ENCODE measurements at places on chromosomes 6 and 20.

DNA sequence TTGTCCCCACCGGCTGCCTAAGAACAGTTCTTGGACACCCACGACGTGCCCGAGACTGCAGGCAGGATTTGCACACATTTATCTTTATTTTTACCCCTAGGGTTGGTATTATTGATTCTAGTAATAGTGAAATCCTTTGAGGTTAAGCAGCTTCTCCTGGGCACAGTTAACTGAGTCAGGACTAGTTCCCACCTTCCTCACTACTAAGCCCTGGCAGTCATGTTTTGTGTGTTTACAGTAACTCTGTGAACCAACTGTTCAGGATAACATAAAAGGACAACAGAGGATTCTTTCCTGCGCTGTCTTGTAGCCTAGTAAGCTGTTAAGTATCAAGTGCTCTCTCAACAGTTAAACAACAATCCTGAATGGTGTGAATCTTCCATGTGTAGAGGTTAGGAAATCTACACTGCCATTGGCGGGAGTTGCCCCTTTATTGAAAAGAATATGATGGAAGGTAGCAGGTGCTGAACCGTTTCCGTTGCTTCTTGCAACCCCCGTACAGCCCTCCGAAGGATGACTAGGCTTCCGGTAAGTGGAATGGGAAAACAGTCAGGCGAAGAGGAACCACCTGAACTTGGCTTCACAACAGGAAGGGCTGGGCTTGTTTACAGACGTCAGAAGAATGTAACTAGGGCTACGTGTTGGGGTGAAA is 979 bp upstream of the SOD2 start:
- DNase-seq, result peak; percentile 64

DNA sequence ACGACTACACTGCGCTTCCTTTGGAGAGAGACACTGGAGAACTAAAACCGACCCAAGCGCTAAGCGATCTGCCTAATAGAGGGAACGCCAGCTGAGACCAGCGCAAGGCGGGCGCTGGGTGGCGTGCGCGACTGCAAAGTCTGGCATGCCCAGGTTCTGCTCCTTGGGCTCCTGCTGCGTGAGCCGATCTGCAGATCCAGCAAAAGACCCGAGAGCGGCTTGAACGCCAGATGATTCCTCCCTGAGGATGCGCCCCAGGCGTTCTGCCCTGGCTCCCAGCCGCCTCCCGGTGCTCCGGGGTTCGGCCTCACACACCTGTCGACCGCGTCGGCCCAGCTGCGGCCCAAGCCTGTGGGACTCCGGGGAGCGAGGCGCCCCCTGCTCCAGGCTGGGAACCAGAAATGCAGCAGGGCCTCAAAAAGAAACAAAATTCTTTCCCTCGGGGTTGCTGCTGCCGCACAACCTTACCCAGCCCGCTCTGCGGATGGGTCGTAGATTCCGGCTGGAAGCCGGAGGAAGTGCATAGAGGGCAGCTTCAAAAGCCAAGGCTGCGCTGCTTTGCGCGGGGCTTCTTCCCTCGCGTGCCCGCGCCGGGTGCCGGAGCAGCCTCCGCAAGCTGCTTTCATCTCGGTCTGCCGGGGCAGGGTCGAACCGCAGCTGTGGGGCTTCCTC is 17.9 kb upstream of the PRDM13 start:
- peak; percentile 86 for DNase-seq

DNA sequence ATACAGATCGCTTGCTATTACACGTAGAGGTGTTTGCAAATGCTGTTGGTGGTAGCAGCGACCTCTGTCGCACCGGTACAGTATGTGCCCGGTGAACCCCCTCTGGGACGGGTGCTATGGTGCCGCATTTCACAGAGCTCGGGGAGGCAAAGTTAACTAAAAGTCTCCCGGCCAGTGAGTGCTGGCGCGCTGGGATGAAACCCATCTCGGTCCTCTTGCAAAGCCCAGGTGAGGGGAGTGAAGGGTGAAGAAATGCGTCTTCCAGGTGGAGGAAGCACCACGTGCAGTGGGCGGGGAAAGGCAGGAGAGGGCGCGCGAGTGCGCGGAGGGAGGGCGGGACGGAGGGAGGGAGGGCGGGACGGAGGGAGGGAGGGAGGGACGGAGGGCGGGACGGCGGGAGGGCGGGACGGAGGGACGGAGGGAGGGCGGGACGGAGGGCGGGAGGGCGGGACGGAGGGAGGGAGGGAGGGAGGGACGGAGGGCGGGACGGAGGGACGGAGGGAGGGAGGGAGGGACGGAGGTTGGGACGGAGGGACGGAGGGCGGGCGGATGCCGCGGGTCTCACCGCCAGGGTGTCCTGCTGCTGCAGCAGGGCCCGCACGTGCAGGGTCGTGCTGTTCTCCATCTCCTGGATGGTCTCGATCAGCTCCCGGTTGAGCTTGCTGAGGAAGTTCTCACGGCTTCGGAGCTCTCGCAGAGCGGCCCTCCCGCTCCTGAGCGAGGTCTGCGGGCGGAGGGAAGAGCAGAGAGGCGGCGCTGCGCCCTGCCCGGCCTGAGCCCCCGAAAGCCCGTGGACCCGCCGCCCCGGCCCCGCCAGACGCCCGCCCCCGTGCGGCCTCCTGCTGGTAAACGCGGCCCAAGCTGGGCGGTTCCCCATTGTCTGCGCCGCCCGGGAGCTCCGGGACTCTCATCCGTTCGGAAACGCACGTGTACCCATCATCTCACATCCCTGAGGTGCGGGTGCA is 11.7 kb downstream of the C20orf96 start:
- DNase-seq, result no peak

GRCh38 chr6:111858347-111858746 is 14.9 kb downstream of the FYN start:
- DNase-seq, result no peak

GRCh38 chr20:61628480-61628879 is 376.4 kb downstream of the CDH4 start:
- DNase-seq, result no peak

DNA sequence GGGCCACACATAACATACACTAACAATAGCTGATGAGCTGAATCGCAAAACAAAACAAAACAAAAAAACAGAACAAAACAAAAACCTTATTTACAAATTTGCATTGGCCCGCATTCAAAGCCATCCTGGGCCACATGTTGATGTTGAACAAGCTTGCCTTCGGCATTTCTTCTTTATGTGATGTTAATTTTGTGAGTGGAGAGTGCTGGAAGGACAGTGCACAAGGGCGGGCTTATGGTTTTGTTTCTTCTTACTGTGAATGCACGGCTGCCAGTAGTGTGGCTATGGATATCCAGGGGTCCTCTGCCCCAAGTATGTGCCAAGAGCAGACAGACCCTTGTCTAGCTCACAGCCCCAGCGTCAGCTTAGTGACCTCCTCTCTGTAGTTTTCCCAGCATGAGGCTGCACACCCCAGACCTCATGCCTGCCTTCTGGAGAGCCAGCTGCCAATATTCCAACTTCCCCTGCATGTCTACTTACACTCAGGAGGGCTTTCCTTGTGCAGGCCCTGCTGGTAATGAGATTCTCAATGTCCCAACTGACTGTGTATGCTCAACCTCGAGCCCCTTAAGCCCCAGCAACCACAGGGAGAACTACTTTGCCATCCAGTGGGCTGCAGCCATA is 24.9 kb downstream of the ZNF292 start:
- DNase-seq, result no peak

DNA sequence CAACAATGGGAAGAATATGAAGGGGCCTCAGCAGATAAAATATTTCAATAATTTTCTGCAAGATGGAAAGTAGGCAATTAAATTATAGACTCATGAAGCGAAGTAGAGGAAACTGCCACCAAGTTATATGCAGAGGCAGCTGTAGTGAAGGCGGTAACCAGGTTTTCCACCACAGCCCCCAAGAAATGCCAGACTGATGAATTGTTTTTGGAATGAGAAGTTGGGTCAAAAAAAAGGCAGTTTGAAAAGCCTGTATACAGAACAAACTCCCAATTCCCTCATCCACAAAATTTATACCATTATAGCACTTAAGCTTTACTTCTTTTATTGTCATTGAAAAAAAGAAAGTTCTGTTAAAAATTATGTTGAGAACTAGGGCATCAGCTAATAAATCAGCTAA is 45.3 kb downstream of the ELOVL4 start:
- DNase-seq, result no peak

- DNase-seq, result no peak
Observed at GRCh38 chr6:89139509-89140346, 6.1 kb upstream of the PM20D2 start.

GRCh38 chr6:30752157-30752927 is 8.0 kb upstream of the IER3 start:
- DNase-seq, result peak; percentile 5

DNA sequence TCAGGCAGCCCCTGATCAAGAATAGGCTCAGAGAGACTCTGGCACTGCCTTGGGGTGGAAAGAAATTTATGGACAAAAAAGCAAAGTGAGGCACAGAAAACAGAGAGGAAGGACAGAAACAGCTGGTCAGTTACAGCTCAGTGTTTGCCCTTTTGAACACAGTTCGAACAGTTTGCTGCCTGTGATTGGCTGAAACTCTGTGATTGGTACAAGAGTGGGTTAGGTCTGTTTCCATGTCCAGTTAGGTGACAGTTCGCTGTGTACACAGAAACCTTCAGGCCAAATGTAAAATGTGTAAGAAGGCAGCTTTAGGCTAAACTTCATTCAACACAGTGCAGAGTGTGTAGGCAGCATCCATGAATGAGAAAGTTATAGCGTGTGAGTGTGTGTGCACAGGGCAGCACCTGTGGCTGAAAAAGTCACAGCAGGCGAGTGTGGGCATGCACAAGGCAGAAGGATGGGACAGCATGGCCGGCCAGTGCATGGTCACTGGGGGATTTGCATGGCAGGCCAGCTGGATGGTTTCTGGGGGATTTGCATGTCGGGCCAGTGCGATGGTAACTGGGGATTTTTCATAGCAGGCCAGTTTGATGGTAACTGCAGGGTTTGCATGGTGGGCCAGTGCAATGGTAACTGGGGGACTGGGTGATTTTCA is 75.4 kb upstream of the FRMD1 start:
- no peak for DNase-seq

DNA sequence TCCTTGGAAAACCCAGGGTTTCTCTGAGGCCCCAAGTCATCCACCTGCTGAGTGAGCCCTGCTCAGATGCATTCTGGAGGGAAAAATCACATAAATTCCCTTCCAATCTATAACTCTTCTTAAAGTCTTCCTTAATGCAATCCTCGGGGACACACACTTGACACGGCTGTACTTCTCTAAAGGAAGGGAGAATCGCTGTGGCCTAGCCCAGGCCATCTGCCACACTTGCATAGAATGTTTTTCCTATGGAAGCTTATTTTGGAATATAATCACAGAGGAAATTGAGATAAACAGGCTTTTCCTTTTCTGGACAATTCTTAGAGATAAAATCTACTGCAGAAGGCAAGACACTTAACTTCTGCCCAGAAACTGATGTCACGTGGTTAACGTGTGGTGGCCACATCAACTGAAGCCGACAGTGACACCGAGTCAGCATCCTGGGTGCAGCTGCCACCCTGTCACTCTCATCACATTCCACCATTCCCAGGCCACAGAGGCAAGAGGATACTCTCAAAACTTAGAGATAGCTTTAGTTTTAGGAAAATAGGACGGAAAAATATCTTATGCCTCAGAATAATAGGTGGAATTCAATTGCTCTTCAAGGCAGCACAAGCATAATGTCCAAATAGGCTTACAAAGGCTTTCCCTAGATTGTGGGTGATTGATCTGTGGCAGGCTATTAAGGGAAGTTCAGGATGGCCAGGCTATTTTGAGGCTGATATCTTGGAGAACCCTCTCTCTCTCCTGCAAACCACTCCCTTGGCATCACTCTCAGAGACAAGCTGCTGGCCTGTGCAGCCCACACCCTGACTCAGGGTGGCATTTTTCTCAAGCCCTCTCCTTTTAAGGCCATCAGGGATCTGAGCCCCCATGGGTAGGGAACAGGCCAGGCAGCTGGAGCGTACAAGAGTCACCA is 29.6 kb downstream of the PSMB1 start:
- no peak for DNase-seq

DNA sequence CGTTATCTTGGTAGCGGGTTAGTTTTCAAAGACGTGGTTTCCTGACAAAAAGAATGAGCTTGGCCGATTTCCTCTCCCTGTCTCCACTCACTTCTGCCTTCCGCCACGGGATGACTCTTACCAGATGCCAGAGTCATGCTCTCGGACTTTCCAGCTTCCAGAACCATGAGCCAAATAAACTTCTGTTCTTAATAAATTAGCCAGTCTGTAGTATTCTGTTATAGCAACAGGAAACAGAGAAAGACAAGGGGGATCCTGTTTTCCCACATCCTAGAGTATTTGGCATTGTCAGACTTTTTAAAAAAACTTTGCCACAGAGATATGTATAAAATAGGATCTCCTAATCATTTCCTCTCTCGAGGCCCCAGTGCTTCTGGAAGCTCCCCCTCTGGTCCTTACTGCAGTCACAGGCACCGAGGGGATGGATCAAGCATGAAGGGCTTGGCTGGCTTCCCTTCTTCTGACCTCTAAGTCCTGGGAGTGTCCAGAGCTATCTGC is 84.9 kb upstream of the NAA20 start:
- DNase-seq, result no peak

GRCh38 chr6:13243033-13243432 is 85.3 kb downstream of the TBC1D7 start:
- DNase-seq, result no peak

DNA sequence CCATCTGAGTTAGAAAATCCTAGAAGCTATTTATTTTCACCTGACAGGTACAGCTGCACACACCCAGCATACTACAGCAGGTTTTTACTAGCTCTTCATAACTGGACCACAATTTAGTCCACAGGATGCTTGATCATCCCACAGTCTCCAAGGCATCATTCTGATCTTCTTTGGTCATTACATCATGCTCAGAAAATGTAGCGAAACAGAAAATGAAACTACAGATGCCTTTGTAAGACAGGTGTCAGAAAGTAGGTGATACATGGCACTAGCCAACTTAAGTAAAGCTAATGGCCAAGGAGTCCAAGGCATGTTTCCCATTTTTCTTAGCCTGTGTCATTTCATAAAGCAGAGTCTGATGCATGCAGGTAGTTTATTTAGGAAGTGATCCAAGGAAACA is 102.3 kb downstream of the HTR1B start:
- DNase-seq, result no peak

- no peak for DNase-seq
Observed at GRCh38 chr20:45462711-45463509, 6.6 kb upstream of the WFDC2 start.

DNA sequence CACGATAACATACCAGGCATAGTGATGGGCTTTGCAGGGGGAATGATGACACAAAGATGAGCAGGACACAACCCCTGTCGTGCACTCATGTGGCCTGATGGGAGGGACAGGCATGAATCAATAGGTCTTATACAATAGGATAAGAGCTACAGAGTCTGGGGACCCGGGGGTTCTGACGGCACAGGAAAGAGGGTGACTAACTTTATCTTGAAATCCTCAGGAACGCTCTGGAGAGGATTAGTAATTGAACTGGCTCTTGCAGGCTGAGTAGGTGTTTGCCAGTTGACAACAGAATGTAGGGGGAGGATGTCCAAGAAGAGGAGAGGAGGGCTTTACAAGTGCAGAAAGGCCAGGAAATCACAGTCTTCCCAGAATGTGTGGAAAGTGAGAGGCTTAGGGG is 219.9 kb upstream of the ECI2 start:
- no peak for DNase-seq

All from NCI-H1105 treated with DMSO at 0.1 percent for 48 hours (cell line).